ENCODE measurements at places on chromosomes 3 and 15.

GRCh38 chr15:42510258-42511006, 15.0 kb downstream of the SNAP23 start:
- no peak for DNase-seq

- DNase-seq, result no peak
Measured at GRCh38 chr3:176554791-176555654, 642.3 kb downstream of the TBL1XR1 start.

GRCh38 chr3:197218210-197218609, 80.2 kb downstream of the DLG1 start:
- no peak for DNase-seq

- DNase-seq, result no peak
Measured at GRCh38 chr3:105883798-105884377, 15.1 kb upstream of the CBLB start.

- no peak for DNase-seq
Measured at GRCh38 chr15:58258501-58259292, 120.5 kb downstream of the AQP9 start.

DNA sequence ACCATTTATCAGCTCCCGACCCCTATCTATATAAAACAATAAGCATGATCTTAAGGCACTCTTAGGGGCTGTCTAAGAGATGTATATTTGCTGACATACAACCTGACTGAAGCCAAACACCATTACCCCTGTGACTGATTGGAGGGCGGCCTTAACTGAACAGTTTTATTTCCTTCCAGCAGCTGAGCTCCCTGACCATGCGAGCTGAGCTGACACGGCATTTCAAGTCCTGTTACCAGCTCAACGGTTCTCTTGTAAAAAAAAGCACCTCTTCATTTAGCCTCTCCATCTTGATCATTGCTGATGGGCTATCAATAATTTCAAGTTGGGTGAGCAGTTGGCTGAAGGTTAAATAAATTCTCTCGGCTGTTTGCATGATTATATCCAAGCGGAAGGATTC, 33.4 kb upstream of the BNIP2 start:
- DNase-seq, result no peak

DNA sequence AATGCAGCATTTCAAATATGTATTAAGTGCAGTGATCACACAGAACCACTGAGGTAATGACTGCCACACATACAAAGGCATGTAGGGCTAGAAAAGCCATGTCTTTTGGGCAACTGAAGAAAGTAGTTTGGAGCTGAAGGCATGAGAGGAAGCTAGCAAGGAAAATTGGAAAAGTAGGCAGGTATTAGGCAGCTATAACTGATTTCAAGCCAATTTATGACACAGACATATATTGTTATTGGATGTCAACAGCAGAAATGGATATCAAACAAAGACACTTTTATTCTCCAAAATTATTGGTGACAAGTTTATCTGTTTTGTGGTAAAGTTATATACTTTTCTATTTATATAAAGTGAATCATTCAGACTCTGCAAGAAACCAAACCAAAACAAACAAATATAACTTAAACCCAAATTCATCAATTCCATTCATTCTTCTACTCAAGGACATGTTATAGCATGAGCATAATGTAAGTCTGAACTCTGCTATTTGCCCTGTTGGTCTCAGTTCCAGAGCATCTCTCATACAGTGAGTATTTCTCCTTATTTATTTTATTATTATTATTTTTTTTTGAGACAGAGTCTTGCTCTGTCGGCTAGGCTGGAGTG, 307.4 kb upstream of the COL8A1 start:
- no peak for DNase-seq

DNA sequence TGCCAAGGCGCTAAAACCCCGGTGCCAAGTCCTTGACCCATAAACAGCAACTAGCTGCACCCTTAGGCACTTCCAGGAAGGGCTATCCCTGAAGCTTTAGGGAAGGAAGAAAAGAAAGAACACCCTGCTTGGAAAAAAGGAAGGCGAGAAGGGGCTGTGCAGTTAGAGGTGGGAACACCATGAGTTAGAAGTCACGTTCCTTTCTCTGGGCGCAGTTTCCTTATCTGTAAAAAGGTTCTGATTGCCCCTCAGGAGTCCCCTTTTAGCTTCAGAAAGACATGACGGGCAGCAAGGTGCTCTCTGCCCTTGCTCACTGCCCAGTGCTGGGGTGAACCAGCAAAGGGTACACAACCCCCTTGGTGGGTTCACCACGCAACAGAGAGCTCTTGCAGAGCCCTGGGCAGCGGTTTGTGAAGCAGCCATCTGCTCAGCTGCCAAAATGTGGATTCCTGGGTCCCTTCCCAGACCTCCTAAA, 798 bp downstream of the GCHFR start:
- DNase-seq, result no peak

- no peak for DNase-seq
Measured at GRCh38 chr15:84824260-84825007, 7.3 kb downstream of the ALPK3 start.

Measured in T-helper 17 cell (primary cell).